ENCODE measurements at places on chromosomes 6 and 20.

DNA sequence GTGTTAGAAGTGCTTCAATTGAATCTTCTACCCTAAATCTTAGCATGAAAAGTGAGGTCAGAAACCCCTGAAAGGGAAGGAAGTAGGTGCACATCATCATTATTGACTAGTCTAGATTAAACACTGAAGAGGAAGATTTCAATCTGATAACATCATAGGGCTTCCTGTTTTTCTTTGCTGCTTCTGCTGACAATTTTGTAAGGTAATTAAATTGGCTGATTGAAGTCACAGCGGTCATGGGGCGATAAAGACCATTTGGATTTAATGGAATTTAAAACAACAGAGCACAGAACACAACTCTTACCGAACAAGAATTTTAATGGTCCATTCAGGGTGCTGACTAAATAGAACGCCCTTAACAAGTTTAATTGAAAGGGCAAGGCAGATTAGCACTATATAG, 11.3 kb downstream of the GRIK2 start:
- no peak for DNase-seq

GRCh38 chr20:46108435-46108841, 9.7 kb upstream of the CD40 start:
- DNase-seq, result no peak

DNA sequence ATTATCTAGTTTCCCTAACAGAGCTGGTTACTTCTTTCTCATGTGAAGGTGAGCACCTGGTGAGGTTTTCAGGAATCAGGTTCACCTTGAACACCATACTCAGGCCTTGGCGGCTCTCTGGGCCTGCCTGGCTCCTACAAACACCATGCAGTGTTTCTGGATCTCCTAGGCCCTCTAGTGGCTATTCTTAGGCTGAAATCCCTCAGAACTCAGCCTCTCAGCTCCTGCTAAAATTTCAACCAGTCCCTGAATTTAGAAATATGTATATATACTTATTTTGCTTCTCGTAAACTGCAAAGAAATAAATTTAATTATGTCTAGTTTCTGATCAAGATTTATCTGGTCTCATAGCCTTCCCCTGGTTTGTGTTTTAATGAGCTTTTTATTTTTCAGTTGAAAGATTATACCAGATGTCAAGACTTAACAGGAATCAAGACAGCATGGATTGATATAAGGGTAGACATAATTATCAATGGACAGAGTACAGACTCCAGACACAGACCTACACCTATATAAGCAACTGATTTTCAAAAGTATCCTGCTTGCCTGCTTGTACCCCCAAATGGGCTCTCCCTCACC, 55.9 kb downstream of the ANKEF1 start:
- peak; percentile 61 for DNase-seq

DNA sequence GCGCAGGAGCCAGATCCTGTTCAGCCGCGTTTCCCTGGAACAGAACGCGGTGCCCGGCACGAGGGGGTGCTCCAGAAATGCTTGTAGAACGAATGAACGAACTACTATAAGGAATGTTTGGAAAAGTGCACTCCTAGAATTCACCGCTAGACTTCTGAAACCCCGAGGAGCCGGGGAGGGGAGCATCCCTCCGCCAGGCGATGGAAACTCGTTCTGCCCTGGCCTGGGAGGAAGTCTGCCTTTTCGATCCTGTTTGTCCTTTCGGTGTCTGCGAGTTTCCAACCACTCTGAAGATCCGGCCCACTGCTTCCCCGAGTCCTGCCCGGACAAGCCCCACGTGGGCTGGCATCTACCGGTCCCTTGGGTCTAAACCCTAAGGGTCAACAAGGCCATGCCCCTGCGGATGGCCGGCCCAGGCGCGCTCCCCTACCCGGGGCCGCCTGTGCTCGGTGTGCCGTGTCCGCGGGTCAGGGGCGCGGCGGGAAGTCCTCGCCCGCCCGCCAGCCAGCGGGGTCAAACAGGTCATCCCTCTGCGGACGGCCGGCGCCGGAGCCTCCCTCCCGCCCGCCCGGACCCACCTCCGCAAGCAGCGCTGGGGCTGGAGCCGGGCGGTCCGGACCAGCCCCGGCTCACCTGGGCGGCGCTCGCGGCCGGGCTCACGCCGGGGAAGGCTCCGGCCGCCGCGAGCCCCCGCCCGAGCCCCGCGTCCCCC, 526 bp downstream of the SULF2 start:
- peak; percentile 21 for DNase-seq

DNA sequence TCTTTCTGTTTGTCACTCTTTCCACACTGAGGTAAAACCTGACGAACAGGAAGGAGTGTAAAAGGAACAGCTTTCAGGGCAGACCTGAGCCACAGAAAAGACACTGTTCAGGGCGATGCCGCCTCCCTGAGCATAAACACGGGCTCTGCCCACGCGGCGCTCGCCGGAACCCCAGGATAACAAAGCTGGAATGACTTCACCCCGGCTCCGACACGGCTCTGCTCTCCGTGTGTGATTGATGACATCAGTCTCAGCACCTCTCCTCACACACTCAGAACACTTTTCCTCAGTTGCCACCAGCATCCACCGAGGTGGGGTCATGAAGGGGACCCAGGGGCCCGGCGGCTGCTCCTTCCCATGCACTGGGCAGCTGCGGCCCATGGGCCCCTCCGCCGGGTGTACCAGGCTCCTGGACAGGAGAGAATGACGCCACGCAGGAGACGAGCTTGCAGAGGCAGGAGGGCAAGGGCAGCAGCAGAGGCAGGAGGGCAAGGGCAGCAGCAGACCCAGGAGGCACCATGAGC, 43.6 kb downstream of the DLL1 start:
- DNase-seq, result no peak

GRCh38 chr20:19850198-19850533, 92.1 kb downstream of the RIN2 start:
- no peak for DNase-seq

- no peak for DNase-seq
Measured at GRCh38 chr20:53929974-53930650, 140.3 kb downstream of the BCAS1 start.

GRCh38 chr6:87099472-87099871, 4.6 kb upstream of the CGA start:
- DNase-seq, result no peak

DNA sequence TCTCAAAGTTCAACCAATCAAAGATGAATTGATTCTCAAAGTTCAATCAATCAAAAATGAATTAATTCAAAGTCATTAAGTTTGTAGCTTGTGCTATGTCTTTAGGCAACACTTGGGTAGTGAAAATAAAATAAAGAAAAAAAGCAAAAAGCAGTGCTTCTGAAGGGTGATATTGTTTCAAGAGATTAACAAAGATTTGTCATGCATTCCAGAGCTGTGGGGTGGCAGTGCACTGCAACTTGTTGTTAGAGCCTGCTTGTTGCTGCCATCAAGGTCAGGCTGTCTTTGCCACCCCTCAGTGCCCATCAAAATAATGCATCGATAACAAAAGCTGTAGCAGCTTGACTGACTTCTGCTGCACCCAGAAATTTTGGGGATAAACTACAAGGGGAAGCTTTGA, 128.6 kb downstream of the RNF144B start:
- no peak for DNase-seq

DNA sequence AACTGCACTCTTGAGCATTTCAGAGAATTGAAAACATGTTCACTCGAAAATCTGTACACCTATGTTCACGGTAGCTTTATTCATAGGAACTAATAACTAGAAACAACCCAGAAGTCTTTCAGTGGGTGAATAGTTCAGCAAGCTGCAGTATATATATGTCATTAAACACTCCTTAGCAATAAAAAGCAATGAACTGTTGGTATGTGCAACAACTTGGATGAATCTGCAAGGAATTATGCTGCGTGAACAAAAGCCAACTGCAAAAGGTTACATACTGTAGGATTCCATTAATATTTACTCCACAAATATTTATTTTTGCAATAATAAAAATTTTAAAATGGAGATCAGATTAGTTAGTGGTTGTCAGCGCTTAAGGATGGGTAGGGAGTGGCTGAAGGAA, 22.1 kb upstream of the FKBP1A start:
- no peak for DNase-seq

- peak; percentile 71 for DNase-seq
Measured at GRCh38 chr6:112501705-112502104, 154.6 kb downstream of the RFPL4B start.

DNA sequence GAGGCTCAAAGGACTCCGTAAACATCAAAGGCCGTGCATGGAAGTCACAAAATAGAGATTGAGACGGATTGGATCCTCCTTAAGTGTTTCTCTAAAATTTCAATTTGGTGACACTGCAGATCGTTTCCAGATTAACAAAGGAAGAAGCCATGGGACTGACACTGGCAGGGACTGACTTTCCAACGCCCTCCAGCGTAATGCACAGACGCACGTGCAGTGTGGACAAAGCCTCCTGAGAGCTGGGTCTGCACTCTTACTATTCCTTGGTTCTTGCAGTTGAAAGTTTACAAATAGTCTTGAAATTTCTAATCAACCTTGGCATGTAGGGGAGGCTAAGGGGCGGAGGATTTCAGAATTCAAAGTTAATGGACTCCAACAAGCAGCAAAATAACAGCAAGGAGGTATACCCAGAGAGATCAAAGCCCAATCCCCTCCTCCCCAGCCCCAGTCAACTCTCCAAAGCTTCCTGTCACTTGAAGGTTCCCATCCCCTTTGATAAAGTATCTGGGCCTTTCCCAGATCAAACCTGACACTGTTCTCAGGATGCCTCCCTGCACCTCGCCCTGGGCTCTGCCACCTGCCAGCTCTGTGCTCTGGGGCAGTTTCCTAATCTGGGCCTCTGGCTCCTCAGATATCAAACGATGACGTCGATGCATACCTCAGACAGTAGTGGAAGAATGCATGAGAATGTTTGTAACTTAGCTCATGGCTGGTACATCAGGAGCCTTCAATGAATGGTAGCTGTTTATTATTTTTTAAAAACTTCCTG, 106.5 kb upstream of the TRAF3IP2 start:
- DNase-seq, result no peak

DNA sequence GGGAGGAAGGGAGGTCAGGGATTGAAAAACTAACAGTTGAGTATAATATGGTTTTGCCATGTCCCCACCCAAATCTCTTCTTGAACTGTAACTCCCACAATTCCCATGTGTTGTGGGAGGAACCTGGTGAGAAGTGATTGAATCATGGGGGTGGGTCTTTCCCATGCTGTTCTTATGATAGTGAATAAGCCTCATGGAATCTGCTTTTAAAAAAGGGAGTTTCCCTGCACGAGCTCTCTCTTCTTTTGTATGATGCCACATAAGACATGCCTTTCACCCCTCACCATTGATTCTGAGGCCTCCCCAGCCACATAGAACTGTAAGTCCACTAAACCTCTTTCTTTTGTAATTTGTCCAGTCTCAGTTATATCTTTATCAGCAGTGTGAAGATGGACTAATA, 833.4 kb upstream of the MAP3K7 start:
- DNase-seq, result no peak

DNA sequence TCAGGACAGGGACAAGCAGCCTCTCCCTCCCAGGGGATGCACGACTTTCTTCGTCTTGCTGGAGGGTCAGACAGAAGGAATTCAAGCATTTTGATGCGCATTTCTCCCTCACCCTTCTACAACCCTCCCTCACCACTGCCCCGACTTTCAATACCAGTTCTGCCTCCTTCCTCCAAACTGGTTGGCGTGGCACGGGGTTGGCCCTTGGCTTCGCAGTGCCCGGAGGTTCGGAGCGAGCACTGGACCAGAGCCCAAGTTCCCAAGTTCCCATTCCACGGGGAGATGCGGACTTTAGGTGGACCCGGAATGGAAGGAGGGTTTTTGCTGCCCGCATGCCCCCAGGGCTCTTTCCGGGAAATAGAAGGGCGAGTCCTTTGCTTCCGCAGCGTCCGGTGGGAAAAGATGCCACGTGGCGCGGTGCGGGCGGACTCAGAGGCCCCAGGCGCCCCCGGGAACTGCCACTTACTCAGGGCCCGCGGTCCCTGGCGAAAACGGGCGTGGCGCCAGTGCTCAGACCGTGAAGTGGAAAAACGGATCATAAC, 8.0 kb upstream of the LAMP5 start:
- DNase-seq, result no peak

- DNase-seq, result no peak
Measured at GRCh38 chr20:56229812-56230211, 18.7 kb upstream of the MC3R start.

GRCh38 chr6:20109526-20109925, 102.7 kb downstream of the MBOAT1 start:
- no peak for DNase-seq

DNA sequence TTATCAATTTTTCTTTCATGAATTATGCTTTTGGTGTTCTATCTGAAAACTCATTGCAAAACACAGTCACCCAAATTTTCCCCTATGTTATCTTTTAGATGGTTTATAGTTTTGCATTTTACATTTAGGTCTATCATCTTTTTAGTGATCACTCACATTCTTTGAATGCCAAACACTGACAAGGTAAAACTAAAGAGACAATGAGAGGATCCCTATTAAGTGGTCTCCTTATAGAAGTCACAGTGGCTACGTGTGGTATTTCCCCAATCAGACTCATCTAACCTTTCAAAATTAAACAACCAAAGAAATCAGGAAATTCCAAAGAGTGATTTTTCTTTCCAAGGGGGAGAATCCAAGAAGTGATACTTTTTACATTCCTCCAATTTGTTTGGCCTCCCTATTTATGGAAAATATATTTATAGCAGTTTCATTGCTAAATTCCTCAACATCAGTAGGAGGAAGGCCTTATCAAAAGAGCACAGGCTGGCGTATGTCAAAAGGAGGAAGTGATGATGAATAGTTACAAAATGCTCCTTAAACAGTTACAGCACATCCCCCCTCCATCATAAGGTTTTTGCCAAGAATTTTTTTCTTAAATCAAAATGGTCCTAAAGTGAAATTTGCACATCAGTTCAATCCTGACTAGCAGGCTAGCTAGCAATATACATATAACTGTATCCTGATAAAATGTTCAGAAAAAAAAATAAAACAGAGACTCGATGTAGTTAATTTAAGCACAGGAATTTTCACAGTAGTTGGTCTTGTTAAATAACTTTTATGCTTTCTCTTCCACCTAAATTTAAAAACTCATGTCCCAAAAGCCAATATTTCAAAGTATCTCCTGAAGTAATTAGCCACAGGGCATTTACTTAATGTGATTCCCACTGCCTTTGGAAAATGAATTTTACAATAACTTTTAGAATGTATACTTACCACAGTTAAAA, 76.2 kb upstream of the IPCEF1 start:
- DNase-seq, result no peak

DNA sequence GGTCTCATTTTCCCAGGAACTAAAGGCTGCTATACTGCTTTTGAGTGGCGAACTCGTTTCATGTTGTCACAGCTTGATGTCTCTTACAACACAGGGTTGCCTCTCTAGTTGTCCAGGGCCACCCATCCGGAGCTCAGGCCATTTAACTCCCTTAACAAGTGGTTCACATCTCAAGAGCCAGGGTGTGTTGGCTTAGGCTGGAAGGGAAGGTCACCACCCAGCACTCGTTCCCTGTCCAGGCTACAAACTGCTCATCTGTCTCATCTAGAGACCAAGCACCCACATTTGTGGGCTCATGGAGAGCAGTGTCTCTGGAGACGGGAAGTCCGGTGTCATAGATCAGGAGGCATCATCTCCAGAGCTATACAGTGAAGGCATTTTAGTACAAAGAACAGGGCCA, 106.8 kb upstream of the EXOC2 start:
- DNase-seq, result no peak

DNA sequence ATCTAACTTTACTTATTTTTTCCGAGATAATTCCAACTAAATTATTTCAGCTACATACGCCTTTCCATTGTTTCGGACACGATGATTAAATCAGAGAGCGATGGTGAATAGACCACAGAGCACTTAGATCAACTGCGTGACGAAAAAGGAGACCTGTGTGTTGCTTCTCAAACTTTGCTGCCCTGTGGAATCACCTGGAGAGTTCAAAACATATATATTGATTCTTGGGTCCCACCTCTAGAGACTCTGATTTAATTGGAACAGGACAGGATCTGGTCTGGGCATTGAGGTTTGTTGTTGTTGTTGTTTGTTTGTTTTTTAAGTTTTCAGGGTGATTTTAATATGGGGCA, 401 bp upstream of the TNFRSF21 start:
- DNase-seq, result no peak
